ENCODE measurements at places on chromosomes 6 and 20.

DNA sequence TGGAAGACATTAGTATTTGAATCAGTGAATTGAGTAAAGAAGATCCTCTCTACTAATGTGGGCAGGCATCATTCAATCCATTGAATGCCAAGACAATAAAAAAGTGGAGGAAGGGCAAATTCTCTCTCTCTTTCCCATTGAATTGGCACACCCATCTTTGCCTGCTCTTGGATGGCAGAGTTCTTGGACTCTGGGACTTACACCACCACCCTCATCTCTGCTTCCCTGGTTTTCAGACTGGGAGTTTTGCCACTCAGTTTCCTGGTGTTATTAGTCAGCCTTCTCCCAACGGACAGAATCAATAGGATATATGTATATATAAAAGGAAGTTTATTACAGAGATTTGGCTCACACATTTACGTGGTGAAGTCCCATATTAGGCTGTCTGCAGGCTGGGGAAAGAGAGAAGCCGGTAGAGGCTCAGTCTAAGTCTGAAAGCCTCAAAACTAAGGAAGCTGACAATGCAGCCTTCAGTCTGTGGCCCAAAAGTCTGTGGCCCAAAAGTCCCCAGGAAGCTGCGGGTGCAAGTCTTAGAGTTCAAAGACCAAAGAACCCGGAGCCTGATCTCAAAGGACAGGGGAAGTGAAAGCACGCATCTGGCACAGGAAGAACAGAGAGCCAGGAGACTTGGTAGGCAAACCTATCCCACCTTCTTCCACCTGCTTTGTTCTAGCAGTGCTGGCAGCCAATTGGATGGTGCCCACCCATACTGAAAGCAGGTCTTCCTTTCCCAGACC, 64.4 kb downstream of the SMPDL3A start:
- DNase-seq, result no peak

GRCh38 chr6:75791881-75792280, 42.8 kb downstream of the MYO6 start:
- no peak for DNase-seq

DNA sequence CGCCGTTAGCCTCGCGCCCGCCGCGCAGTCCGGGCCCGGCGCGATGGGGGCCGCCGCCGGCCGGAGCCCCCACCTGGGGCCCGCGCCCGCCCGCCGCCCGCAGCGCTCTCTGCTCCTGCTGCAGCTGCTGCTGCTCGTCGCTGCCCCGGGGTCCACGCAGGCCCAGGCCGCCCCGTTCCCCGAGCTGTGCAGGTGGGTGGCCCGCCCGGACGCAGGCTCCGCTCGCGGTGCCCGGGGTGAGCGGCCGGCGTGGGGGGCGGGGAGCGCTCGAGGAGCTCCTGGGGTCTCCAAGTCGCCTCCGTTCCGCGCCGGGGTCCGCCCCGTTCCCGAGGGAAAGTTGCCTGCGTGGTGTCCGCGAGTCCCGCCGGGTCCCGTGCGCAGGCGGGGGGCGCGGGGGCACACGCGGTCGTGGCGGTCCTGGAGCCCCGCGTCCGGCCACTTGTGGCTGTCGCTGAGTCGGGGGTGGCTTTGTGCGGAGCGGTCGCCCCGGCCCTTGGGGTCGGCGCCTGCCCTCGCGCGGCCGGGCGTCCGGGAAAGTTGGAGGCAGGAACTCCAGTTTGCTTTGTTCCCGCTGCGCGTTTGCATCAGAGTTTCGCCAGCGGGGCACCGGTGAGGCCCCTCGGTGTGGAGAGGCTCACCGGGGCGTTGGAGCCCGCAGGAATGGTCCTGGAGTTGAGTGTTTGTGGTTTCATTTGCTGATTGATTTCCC, 476 bp downstream of the IGF2R start:
- no peak for DNase-seq

- DNase-seq, result no peak
Measured at GRCh38 chr6:145544041-145544440, 191.3 kb downstream of the EPM2A start.

DNA sequence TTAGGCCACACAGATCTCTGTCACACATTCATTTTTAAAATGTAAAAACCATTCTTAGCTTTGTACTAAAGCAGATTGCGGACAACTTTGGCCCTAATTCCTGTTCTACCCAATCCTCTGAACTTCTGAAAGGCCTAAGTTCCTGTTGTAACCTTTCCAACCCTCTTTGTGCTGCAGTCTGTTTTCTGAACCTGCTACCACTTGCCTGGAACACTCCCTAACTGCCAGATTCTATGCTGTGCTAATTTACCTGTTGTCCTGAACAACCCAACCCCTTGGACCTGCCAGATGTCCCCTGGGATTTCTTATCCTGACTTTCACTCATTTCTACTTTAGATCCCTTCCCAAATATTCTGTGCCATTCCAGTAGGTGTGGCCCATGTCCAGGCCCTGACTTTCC, 398.7 kb downstream of the ZFAND3 start:
- DNase-seq, result no peak

- DNase-seq, result no peak
Measured at GRCh38 chr20:10113746-10114145, 79.0 kb downstream of the ANKEF1 start.

DNA sequence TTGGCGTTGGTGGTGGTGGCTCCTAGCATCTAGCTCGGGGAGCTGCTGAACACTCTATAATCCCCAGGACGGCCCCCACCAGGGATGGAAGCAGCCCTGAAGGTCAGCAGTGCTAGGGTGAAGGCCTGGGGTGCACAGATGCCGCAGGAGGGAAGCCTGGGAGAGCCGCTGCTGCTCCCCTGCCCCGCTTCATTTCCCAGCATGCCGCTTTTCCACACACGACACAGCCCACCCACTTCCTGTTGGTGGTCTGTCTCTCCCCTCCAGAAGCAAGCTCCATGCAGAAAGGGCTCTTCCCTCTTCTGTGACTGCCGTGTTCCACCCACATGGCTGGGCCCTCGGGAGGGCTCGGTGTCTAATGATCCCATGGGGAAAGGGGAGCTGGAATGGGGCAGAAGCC, 35.3 kb downstream of the GNAS-AS1 start:
- no peak for DNase-seq

DNA sequence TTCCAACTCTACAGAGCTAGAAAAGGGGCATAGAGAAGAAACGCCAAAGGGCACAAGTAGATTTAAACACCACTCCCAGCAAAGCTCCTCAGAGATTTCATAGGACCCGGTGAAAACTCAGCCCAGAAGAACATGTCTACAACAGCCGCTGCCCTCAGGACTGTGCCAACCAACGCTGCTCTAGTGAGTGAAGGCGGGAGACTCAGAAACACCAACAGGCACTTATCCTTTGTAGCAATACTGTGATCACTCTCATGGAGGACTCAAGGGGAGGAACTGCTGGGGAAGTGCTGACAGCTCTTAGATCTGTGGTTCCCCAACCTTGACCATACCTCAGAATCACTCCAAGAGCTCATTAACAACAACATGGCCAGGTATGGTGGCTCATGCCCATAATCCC, 39.5 kb downstream of the STAU1 start:
- no peak for DNase-seq

Data from substantia nigra (tissue), 51 donors.